ENCODE measurements at places on chromosomes 4 and X.

DNA sequence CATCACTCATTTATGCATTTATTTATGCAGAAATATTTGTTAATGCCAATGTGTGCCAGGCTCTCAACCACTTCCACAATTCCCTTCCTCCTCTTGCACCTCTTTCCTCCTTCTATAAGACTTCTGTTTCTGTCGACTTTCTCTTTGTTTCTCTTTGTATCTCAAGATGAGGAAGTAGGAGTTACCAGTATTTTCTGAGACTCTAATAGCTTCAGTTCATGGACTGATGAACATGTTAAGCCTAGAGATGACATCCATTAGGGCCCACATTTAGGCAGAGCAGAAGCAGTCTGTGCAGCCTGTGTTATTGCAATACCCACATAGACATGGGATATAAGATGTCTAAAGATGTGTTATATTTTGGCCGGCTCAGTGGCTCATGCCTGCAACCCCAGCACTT lies 241.8 kb upstream of the SMIM31 start:
- DNase-seq, result no peak

- DNase-seq, result no peak
Measured at GRCh38 chrX:46130247-46130646, 415.0 kb downstream of the ZNF674 start.

- DNase-seq, result peak; percentile 20
Measured at GRCh38 chr4:82797040-82797404, 1.6 kb downstream of the SCD5 start.

GRCh38 chr4:159104694-159105414 lies 2.0 kb downstream of the RAPGEF2 start:
- DNase-seq, result peak; percentile 10

- DNase-seq, result no peak
Measured at GRCh38 chr4:34187056-34187455, 2057.3 kb downstream of the ARAP2 start.

GRCh38 chr4:9893329-9894108 lies 112.1 kb downstream of the DRD5 start:
- no peak for DNase-seq

- no peak for DNase-seq
Measured at GRCh38 chr4:144711700-144712456, 65.9 kb downstream of the HHIP start.

GRCh38 chr4:24768604-24769003 lies 26.8 kb upstream of the SOD3 start:
- no peak for DNase-seq

DNA sequence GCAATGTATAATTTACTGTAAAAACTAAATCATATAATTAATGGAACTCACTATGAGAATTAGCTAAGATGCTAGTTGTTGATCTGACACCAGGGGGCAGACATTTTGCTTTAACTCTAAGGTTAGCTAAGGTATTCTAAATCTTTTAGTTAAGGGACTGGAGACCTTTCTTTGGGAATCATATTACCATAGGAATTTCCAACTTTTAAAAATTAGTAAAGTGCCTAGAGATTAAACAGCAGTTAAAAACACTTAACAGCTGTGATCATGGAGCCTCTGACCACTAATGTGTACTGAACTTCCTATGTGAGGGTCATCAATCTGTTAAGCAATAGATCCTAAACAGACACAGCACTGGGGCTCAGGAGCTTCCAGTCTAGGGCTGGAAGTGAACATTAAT lies 226.6 kb downstream of the NSUN7 start:
- DNase-seq, result peak; percentile 44

GRCh38 chr4:185254434-185254833 lies 45.0 kb downstream of the SNX25 start:
- DNase-seq, result no peak

DNA sequence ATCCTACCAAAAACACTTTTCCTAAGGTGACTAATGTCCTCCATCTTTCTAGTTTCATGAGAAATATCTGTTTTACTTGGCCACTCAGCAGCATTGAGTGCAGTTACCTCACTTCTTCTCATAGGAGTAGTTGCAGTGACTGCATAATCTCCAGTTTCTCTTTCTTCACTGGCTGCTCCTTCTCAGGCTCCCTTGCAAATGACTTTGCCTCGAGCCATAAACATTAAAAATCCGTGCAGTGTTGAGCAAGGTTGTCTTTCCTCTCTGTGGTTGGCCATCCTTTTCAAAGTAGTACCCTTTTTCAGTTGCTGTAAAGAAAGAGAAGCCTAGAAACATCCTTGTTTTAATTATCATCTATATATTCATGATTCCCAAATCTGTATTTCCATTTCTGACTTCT lies 10.2 kb upstream of the PRKG2 start:
- DNase-seq, result no peak

GRCh38 chrX:118706681-118707080 lies 20.7 kb upstream of the IL13RA1 start:
- DNase-seq, result no peak

DNA sequence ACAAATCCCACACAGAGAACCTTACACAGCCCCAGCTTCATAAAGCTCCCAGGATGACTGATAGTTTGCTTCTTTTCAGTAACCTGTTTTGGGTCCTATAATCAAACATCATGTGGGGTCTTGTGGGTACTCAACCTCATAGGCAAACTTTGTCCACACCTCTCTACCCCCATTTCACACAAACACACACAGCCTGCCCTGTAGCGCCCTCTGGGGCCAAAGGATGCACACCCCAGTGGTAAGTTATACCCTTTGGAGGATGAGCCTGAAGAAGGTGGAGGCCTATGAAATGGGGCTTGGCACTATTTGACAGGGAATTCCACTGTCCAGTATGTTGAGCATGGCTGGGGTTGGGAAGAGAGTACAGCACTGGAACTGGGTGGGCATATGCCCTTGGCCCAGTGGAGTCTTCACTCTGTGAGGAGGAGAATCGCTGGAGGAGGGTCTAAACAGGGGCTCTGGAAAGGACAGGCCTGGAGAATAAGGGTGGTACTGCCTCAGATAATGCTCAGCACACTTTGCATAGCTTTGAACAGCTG lies 30.5 kb upstream of the COL25A1 start:
- no peak for DNase-seq

DNA sequence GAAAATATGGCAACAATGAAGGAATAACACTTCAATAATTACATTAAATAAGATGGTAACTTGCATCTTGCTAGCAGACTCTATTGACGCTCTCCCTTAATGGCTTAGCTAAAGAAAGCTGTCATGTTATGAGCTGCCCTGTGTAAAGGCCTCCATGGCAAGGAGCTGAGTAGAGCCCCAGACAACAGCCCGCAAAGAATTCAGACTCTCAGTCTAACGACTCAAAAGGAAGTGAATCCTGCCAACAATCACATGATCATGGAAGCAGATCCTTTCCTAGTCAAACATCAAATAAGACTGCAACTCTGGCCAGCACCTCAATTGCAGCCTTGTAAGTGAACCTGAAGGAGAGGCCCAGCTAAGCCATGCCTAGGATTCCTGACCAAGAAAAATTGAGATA lies 157.6 kb downstream of the MAB21L2 start:
- DNase-seq, result no peak

- no peak for DNase-seq
Measured at GRCh38 chrX:105650577-105650976, 171.8 kb upstream of the NRK start.

DNA sequence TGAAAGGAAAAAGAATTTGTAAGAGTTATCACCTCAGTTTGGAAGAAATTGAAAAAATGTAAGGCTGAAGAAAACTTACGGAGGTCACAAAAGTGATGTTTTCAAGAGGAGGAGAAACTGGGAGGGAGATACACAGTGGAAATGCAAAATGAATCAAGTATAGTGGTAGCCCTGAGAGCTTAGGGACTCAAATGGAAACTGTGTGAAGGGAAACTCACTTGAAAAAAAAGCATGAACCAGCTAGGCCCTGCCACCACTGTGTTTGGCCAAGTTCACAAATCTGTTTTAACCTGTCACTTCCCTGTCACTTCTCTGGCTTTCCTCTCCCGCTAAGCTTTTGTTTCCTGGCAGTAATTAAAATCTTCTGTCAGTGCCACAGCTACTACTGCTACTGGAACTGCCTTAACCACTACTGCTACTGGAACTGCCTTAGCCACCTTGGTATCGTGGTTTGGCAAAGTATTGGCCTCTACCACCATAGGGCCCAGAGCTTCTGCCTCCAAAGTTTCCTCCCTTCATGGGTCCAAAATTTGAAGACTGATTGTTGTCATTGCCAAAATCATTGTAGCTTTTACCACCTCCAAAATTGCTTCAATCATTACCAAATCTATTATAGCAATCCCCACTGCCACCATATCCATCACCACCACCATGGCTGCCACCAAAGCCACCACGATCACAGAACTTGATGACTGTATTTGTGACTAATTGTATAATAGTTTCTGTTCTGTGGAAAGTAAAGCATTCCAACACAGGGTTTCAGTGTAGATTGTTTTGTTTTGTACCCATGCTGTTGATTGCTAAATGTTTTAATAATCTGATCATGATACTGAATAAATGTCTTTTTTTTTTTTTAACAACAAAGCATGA lies 41.5 kb downstream of the SMARCA5 start:
- DNase-seq, result no peak

DNA sequence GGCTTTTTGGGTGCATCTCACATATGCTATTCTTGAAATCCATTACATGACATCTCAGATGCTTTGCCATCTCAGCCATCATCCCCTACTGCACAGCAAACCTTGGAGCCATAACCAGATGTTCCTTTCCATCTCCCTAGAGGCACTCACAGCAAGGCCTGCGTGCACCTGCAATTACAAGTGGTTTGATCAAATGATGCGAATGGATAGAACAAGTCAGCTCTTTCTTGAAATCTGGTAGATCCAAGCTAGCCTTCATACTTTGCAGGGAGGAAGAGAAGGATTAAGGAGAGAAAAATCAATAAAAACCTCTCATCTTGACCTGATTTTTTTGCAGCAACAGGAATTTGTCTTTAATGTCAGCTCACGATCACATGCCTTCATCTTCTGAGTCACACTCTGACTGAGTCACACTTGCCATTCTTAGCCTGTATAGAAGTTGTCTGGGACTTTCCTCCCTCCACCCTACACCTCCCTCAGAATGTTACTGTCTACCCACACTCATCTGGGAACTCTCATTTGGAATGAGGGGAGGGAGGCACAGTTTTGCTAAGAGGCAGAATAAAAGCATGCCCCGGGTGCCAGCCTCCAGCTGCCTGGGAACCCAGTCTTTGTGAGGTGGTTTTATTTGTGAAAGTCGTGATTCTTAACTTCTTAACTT lies 11.9 kb upstream of the TRIML1 start:
- no peak for DNase-seq

- DNase-seq, result no peak
Measured at GRCh38 chr4:18075823-18076433, 54.4 kb upstream of the LCORL start.

DNA sequence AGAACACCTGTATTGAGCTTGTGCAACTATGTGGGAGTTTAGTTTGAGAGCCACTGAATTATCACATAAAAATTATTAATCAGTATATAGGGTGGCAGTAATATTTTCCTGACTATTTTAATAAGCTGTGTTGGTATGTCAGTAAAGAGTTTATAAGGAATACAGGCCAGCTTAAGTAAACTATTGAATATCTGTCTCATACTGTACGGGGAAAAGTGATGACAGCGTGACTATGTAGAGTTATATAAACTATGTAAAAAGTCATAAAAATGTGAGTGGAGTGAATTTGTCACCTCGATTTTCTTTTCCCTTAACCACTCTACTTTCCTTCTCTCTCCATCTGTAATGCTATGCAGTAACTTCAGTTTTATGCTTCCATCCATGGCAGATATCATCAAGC lies 250.2 kb downstream of the BMPR1B start:
- no peak for DNase-seq

DNA sequence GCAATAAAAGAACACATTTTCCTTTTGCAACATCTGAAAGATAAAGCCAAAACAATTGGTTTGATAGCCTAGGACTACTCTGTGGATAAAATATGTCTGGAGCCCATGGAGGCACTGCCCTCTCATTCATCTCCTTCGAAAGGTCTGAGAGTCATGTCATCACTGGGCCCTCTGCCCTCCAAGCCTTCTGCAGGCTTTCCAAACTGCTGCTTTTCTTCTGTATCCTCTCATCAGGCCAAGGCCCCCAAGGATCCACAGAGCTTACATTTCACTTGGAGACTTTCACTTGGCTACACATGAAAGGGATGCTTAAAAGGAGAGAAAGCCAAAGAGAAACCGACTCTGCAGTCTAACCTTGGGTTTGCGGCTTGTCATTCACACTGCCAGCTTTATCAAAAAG lies 109.9 kb downstream of the SH3RF1 start:
- no peak for DNase-seq

GRCh38 chr4:150582146-150582872 lies at the start of gene MAB21L2:
Gene MAB21L2, plus strand, starts transcription at chr4:150582151. Its CDS starts 879 bp downstream, at chr4:150583030.
- DNase-seq, result no peak

DNA sequence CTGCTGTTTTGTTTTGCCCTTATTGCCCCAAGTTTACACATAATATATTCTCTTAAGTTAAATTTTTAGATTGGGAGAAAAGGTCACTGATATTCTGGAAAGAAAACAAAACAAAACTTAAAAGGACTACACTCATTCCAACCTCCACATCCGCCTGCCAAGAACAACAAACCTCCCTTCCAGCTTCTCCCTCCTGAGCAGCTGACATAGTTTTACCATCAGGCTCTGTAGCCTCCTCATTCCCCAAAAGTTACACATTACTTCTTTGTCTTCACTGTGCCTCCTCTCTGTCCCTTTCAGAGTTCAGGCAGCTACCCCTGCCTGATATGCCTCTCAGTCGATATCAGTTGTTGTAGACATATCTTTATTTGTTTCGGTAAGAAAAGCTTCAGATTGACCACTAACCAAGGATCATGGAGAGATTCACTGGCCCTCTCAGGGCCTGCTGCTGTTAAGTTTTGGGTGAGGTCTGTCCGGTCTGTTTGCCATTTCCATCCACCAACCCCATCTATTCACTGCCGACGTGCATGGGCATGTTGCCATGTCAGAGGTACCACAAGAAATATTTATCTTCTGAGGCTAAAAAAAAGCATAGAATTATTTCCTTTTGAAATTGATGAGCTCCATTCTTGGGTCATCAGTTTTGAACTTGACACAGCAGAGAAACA lies 164.1 kb downstream of the GASK1B start:
- DNase-seq, result no peak

DNA sequence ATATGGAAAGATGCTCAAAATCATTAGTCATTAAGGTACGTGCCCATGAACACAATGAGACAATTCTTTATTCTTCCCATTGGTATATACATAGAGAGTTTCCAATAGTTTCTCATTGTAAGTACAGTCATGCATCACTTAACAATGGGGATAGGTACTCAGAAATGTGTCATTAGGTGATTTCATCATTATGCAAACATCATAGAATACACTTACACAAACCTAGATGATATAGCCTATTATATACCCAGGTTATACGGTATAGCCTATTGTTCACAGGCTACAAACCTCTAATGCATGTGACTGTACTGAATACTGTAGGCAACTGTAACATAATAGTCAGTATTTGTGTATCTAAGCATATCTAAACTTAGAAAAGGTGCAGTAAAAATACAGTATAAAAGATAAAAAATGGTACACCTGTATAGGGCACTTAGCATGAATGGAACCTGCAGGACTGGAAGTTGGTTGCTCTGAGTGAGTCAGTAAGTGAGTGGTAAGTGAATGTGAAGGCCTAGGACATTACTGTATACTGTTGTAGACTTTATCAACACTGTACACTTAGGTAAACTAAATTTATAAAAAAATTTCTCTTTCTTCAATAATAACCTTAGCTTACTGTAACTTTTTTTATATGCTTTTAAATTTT lies 49.6 kb downstream of the KLHL13 start:
- peak; percentile 7 for DNase-seq

GRCh38 chr4:108010167-108010566 lies 20.5 kb downstream of the HADH start:
- DNase-seq, result no peak

GRCh38 chr4:139920486-139921002 lies 233.4 kb downstream of the MAML3 start:
- DNase-seq, result no peak
